Stimulated activated naive B cell treated with anti-CD40 and anti-IgM and Interleukin-4, amounts not matched to agents 10 μg/mL and 1 μg/mL and 100 μg/mL, for 72 hours (primary cell): ENCODE measurements at places on chromosomes 3 and 15.
A peak's percentile ranks its signal among the peaks of the same experiment; 100 is the strongest.

DNA sequence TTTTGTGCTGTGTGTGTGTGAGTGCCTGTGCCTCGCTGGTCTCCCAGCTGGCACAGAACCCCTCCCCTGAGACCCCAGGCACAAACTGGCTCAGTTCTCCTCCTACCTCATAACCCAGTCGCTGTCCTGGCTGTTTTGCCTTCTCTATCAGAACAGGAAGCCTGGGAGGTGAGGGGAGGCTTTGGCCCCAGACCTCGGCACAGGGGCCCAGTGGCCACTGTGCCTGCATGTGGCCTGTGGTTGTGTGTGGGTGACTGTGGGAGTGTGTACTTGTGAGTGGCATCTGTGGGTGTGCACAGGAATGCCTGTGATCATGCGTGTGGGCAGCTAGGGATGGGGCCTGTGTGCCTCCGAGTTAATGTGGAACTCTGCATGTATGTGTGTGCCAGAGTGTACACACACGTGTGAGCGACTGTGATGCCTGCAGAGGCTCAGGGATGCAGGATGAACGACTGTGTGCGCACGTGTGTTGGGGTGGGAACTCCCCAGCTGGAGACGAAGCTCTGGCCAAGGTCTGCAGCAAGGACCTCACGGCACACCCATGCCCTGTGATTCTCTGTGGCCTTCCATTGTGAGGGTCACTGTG, 32.3 kb downstream of the PSTPIP1 start:
- DNase-seq, result no peak

GRCh38 chr3:129855832-129856419, 37.6 kb downstream of the TMCC1 start:
- DNase-seq, result no peak

DNA sequence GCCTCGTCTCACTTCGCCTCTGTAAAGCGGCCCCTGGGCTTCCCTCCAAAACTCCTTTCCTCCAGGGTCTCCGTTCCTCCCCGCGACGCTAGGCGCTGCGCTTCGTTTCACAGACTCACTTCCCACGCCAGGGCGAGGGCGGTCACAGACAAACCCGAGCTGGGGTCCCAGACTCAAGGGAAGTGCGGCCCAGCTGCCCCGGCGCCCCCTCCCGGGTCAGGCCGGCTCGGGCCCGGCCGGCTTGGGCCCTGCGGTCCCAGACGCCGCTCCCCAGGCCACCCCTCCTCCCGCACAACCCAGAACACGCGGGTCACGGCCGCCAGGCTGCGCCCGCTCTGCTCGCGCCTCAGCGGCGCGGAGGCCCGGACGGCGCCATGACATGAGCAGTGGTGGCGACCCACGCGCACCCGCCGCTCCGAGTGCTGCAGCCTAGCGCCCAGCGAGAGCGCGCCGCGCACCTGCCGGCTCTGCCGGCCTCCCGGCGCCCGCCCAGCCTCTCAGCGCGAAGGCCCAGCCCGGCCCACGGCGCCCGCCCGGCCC, 547 bp downstream of the NUP210 start:
- DNase-seq, result peak; percentile 60

- DNase-seq, result no peak
Observed at GRCh38 chr15:69808756-69809155, 289.0 kb downstream of the TLE3 start.

GRCh38 chr3:168307893-168308292, 212.2 kb upstream of the GOLIM4 start:
- no peak for DNase-seq

DNA sequence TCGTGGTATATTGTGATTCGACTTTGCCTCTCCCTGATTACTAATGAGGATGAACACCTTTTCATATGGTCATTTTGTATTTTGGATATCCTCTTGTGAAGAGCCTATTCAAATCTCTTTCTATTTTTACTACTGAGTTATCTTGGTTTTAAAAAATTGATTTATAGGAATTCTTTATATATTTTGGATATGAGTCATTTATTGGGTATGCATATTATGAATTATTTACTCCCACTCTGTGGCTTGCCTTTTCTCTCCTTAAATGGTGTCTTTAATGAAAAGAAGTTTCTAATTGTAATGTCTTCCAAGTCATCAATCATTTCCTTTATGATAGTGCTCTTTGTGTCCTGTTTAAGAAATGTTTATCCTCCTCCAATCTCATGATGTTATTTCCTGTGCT, 191.5 kb upstream of the DPH6 start:
- DNase-seq, result no peak

GRCh38 chr3:61718565-61718964, 157.2 kb downstream of the PTPRG start:
- no peak for DNase-seq

DNA sequence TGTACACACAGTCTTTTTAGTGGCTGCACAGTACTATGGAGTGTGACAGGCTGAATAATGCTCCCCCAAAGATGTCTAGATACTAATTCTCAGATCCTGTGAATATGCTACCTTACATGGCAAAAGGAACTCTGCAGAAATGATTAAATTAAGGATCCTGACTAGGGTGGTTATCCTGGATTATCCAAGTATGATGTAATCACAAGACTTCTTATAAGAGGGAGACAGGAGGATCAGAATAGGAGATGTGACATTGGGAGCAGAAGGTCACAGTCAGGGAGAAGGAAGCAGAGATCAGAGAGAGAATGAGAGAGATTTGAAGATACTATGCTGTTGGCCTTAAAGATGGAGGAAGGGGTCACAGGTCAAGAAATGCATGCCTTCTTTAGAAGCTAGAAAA, 34.5 kb downstream of the GABPB1 start:
- DNase-seq, result no peak

- no peak for DNase-seq
Observed at GRCh38 chr3:196708467-196708866, 3.6 kb downstream of the CEP19 start.

DNA sequence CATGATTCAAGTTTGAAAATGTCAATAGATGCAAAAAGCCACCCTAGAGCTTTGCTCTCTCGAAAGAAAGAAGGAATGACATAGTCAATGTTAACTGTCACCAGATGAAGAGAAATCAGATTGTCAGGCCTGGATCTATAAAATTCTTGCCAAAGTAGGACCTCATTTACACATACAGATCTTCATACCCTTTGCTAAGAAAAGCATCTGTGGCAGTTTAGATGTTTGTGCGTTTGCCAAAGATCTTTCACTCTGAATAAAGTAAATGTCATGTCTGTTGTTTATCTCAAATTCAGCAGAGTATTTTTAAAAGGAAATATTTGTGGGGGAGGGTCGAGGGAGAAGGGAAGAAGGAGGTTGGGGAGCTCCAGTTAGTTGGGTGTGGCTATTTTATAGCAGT, 119.4 kb downstream of the FEZF2 start:
- no peak for DNase-seq

DNA sequence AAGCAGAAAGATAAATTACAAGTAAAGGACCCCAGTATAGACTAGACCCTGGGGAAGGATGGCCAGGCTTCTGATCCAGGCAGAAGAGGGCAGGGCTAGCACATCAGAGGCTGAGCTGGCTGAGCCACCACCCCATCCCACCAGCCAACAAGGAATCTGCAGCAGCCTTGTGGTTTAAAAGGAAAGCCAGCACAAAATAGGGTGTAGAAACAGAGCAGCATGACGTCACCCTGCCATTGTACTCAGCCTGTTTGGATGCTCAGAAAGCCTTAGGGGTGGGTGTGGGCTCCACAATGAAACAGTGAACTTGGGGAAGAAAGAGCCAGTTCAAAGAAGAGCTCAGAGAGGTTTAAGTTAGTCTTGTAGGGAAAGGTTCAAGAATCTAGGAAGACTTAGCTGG, 28.2 kb downstream of the DUOX1 start:
- no peak for DNase-seq

GRCh38 chr3:161420746-161421145, 49.4 kb upstream of the SPTSSB start:
- DNase-seq, result no peak

GRCh38 chr3:61602466-61602865, 41.1 kb downstream of the PTPRG start:
- no peak for DNase-seq

DNA sequence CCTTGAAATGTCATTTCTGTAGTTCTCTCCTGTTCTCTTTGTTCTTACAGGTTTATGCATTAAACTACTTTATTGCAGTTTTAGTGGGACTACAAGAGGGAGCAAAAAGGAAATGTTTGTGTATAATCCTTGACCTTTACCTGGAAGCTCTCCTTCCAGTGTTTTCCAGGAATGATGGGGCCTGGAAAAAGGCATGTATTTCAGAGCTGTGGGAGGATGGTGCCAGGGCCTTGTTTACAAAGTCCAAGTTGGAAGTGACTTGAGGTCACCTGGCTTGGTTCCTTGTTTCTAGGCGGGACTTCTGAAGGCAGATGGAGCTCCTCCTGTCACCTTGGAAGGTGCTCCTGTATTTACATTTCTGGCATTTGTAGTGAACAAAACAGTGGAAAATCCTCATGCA, 15.1 kb downstream of the ACVR2B start:
- no peak for DNase-seq

DNA sequence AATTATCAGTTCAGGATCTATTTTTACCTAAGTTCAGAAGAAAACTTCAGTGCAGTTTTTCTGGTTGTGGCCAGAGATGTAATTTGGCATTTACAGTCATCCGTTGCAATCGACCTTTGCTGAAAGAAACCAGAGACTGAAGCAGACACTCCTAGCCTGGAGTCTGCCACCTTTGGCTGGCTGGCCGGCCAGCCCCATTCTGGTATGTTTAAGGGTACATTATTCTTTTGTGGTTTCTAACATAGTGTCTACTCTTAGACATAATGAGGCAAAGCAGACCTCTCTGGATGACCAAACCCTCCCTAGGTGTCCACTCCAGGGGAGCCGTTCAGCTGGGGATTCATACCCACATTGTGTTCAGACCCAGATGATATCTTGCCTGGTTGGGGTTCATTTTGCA, 275.9 kb upstream of the TPM1 start:
- no peak for DNase-seq

DNA sequence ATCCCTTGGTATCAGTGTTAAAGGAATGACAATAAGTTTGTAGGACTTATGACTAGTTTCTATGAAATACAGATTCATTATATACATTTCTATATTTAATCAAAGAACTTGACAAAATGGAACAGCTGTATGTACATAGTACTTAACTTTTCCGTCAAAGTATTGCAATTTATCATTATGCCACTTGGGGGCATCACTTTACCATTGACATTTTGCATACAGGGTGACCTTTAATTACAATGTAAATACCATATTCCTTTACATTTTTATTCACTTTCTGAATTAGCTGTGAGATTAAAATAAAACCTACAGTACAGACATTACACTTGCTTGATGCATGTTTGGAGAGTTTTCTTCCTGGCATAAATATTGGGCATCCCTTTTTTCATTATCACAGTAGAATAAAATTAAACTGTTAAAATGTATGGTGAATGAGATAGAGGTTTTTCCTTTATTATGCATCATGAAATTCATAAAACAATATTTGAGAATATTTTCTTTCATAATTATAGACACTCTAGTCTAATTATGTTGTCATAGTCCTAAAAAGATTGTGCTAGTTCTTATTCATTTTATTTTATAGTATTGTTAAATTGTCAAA, 6.9 kb downstream of the NEK11 start:
- no peak for DNase-seq

DNA sequence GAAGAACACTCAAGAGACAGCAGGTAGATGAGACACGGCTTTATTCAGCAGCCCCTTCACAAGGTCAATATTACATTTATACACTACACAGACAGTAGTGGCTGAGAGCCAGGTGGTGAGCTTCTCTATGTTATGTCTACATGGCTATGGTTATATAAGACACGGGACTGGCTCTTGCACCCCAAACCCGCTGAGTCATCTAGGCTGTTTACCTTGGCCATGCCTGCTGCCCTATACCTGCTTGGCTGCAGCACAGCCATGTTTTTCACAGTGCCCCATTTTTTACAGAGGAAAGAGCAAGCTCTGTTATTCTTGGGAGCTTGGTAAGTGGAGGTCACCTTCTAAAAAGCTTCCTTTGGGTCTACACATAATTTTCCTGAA, 231.6 kb downstream of the IGSF11 start:
- DNase-seq, result no peak

GRCh38 chr15:27427276-27427675, 456.3 kb downstream of the GABRG3 start:
- no peak for DNase-seq

- no peak for DNase-seq
Observed at GRCh38 chr3:150736903-150737832, 25.8 kb downstream of the SIAH2 start.

- DNase-seq, result no peak
Observed at GRCh38 chr3:64444490-64445108, 219.3 kb upstream of the PRICKLE2 start.

- peak; percentile 29 for DNase-seq
Observed at GRCh38 chr3:16841904-16842271, 42.9 kb upstream of the PLCL2 start.

- DNase-seq, result peak; percentile 76
Observed at GRCh38 chr15:74781431-74782258, at the start of gene CSK. Gene CSK, plus strand, starts transcription at chr15:74782080. Its CDS starts 16,218 bp downstream, at chr15:74798298.

DNA sequence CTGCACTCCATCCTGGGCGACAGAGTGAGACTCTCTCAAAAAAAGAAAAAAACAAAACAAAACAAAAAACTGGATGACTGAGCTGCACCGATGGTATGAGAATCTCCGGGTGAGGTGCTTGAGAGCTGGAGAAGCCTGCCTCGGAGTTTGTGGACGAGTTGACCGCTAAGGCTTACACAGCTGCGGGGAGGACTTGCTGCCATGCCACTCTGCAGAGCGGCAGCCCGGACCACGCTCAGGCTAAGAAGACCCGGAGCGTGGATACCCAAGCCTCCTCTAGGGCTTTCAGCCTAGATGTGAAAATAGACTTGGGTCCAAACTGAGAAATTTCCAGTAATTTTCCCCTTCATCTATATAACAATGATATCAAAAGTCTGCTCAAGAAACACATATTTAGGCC, 16.0 kb downstream of the NRROS start:
- DNase-seq, result no peak

GRCh38 chr3:67082533-67083024, 84.5 kb downstream of the KBTBD8 start:
- DNase-seq, result no peak

DNA sequence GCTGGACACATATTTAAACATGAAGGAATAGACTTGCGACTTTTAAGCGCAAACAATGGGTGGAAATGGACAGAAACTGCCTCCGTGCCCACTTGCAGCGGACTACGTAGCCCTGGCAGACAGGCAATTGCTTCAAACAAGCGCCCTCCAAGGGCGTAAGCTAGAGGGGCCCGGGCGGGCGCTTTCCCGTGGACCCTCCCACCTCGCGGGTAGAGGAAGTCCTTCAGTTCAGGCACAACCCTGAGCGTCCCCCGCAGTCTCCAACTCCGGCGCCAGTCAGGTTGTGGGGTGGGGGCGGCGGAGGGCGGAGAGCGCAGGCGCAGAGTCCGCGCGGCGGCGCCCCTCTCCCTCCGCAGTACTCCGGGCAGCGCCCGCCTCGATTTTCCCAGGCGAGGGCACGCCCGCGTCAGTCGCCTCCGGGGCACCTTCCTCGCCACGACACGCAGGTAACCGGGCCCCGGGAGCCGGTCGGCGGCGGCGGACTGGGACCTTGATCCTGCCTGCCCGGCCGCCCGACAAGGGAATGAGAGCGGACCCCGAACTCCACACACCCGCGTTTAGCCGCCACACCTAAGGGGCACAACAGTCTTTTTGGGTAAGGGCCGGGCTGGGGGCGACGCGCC, at the start of gene SLC35G2:
TSS of gene SLC35G2 (plus strand) at position 358 of the 623 bp plus-strand sequence. CDS start 35,335 bp downstream, outside the sequence.
- DNase-seq, result peak; percentile 9
